Stimulated activated CD8-positive, alpha-beta memory T cell treated with anti-CD3 and anti-CD28 coated beads, Interleukin-4, amount 100 ng/mL, for 1 hour (primary cell): ENCODE measurements at places on chromosomes 7 and 10.

DNA sequence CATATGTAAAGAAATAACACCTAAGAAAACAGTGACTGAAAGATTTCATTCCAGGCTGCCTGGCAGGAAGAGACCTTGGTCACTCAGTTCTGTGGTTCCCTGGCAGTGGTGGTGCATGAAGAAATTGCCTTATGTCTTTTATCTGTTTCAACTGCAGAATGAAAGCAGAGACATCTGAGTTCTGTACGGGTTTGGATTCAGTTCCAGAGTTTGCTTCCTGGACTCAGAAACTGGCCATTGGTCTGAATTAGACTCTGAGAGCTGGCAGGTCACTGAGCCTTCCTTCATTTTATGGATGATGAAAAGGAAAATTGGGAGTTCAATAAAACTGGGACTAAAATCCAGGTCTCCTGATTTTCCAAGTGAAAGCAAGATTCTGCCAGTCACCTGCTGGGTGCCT is 428.9 kb upstream of the AUTS2 start:
- DNase-seq: no peak

DNA sequence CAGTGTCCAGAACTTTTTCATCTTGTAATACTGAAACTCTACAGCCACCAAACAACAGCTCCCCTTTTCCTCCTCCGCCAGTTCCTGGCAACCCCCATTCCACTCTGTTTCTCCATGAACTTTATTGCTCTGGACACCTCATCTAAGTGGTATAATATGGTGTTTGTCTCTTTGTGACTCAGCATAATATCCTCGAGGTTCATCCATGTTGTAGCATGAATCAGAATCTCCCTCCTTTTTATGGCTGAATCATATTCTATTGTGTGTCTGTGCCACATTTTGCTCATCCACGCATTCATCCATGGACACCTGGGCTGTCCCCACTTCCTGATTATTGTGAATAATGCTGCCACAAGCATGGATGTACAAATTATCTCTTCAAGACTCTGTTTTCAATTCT is 124.4 kb upstream of the FGFR2 start:
- no peak for DNase-seq

GRCh38 chr7:91832493-91833045 is 47.9 kb downstream of the MTERF1 start:
- no peak for DNase-seq

DNA sequence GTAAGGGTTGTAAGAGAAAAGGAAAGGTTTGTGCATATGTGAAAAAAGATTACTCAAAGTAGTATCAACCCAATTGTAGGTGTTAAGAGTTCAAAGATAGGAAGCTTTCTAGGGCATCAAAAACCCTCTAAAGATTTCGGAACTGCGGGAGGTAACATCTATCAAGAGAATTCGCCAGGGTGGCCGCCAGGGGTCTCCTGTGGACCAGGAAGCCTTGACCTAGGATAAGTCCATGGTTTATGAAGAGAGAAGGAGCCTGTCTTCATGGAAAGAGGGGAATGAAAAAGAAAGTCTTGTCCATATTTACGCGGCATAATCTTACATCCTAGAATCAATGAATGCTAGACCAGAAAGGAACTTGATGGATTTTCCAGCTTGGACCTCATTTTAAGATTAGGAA is 140.7 kb upstream of the CALCR start:
- DNase-seq: no peak

DNA sequence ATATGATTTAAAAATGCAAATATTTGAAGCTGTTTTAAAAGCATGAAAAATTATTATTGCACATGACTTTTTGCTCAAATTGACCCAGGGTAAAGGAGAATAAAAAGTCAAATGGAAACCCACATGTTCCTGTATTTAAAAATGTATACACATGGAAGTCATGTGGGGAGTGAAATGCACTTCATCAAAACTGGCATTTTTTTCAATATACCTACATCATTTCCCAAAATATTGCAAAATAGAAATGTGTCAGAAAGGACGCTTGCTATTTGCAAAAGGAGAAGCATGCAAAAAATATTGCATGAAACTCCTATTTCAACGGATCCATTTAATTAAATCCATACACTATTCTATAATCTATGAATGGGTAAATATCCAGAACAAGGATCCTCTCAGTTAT is 117.0 kb downstream of the POU6F2 start:
- no peak for DNase-seq

DNA sequence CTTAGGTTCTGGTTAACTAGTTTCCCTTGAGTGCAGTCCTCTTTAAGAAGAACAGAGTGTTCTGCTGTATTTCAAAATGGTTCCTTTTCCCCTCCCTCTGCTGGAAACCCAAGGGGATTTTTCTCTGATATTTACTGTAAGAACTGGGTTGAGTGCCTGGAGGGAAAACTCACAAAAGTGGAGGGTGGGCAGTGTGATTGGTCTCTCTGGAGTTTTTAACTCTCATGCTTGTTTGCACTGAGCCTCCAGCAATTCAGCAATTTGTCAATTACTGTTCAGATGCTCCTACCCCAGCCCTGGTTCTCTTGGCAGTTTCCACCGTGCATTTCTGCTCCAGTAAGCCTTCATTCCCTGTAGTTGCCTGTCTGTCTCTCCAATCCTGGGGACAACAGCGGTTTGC is 273.4 kb upstream of the SORCS1 start:
- no peak for DNase-seq
